ENCODE measurements at places on chromosomes 4 and X. TPM values are rescaled to one million over a fixed set of nuclear protein-coding genes. Genes with fewer than 3 reads are reported as not detected.

Gene HMGN5
- total RNA-seq = 0.98 TPM

Gene CXCR3
- not detected for total RNA-seq

Gene SLC10A6
- total RNA-seq = 28.2 TPM

Gene SMIM10L2A
- 1.5 TPM for total RNA-seq

Gene ZMAT1
- 8.3 TPM for total RNA-seq

Gene FATE1
- total RNA-seq = not detected

DNA sequence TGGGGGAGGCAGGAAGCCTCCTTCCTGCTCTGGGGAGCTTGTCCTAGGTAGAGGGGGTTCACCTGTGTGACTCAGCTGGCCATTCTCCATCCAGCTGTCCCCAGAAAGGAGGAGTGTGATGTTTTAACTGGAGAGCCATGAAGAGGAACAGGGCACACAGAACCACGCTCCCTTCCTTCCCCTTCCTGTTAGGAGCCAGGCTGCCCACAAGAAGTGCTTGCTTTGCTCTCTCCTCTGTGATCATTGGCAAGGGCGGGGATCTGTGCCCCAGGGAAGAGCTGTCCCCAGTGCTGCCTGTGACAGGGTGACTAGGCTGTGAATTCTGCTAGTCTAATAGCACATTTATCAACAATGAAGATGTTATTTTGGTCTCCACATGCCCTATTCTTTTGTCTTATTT lies 169.6 kb upstream of the GATB start:
- H3K4me1 ChIP-seq = no peaks in the 10 kb centered on the region
- H3K4me3 ChIP-seq = no peak overlapping the region
- peak; percentile 81 for DNase-seq
- H3K27ac ChIP-seq = no peak overlapping the region

GRCh38 chrX:121093011-121093410 lies 45.6 kb downstream of the GLUD2 start:
- H3K36me3 ChIP-seq = no peaks in the 10 kb centered on the region
- no peaks in the 10 kb centered on the region for H3K27me3 ChIP-seq
- DNase-seq = no peak
- no peaks in the 10 kb centered on the region for H3K4me1 ChIP-seq

- no peak for DNase-seq
- no peaks in the 10 kb centered on the region for H3K27me3 ChIP-seq
- H3K4me3 ChIP-seq = no peak overlapping the region
- H3K27ac ChIP-seq = no peak overlapping the region
- H3K36me3 ChIP-seq = no peaks in the 10 kb centered on the region
Measured at GRCh38 chrX:68917799-68918198, 89.0 kb downstream of the EFNB1 start.

GRCh38 chrX:149721778-149722177 lies 9.9 kb downstream of the MAGEA11 start:
- H3K27ac ChIP-seq = no peak overlapping the region
- no peaks in the 10 kb centered on the region for H3K36me3 ChIP-seq
- no peaks in the 10 kb centered on the region for H3K4me1 ChIP-seq
- DNase-seq = peak; percentile 37
- H3K4me3 ChIP-seq = no peak overlapping the region

DNA sequence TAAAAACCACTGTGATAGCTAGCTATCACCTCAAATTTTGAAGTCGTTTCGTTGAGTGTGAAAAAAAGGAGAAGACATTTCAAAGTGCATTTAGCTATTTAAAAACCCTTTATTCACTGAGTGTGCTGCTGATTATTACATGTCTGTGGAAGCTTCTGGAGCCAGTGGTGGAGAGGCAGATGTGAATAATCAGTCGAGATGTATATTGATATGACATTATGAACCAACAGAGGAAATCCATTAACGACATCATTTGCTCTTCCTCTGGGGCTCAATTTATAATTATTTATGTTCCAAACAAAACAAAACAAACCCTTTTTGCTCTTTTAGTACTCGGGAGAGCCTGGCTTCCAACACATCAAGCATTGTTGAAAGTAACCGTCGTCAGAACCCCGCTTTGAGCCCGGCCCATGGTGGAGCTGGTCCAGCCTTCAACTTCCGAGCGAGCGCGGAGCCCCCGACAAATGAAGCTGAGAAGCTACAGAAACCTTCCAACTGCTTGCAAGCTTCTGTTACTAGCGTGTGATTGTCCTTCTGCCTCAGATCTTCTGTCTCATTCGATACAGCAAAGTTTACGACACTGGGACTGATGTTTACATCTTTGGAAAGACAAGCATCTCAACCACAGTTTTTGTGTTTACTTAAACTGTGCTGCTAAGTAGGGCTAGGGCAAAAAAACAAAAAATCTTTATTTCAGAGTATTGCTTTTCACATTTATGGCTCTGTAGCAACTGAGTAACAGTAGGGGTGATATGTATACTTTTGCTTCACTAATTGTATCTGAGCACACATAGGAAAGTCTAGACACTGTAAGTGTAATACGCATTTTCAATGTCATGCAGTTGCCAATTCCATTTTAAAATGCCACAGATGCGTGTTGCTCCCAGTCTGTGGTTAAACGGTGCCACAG lies 111.9 kb downstream of the STOX2 start:
- no peaks in the 10 kb centered on the region for H3K36me3 ChIP-seq
- no peak overlapping the region for H3K27ac ChIP-seq
- DNase-seq = no peak
- H3K4me1 ChIP-seq = no peaks in the 10 kb centered on the region
- H3K4me3 ChIP-seq = no peak overlapping the region
- no peaks in the 10 kb centered on the region for H3K27me3 ChIP-seq

GRCh38 chr4:1862055-1862911 lies 6.3 kb upstream of the LETM1 start:
- H3K27ac ChIP-seq = no peak overlapping the region
- H3K27me3 ChIP-seq = no peaks in the 10 kb centered on the region
- no peak overlapping the region for H3K4me3 ChIP-seq
- H3K36me3 ChIP-seq = no peaks in the 10 kb centered on the region
- peaks cover 15% of the 10 kb centered on the region for H3K4me1 ChIP-seq

DNA sequence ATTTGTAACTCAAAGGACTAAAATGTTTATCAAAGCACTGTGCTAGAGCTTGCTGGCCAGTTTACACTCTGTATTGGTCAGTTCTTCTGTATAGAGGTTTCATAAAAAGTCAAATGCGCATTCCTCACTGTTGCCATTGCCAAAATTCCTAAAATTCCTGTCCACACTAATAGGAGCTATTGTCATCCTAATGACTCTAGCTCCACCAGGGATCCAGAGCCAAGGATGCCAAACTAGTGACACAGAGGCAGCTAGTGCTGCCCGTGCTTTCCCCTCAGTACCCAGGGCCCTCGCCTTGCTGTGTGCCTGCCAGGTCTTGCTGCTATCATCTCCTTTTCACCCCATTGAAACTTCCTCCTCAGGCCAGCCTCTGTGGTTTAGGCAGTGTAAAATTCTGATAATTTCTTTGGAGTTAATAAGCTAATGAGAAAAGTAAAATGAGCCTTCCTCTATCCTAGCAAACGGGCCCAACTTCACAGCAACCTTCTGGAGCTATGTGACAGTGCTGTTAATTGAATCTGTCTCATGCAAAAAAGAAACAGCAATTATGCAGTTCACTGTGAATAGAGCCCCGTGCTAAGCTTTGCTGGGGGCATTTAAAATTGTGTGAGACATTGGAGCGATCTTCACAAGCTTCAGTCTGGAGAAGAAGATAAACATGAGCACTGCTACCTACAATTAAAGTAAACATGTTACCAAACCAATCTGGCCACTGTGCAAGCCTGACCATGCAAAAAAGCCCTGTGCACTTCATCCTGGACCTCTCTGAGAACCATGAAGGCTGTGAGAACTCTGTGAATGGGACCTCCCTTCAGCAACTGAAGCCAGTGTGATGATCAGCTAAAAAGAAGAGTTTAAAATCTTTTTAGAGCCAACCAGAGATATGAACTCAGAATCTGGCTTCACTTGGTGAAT lies 43.1 kb upstream of the FGF2 start:
- H3K36me3 ChIP-seq = no peaks in the 10 kb centered on the region
- no peak overlapping the region for H3K27ac ChIP-seq
- H3K4me1 ChIP-seq = peaks cover 11% of the 10 kb centered on the region
- H3K27me3 ChIP-seq = no peaks in the 10 kb centered on the region
- no peak overlapping the region for H3K4me3 ChIP-seq

- H3K4me3 ChIP-seq = no peak overlapping the region
- H3K27ac ChIP-seq = no peak overlapping the region
- no peaks in the 10 kb centered on the region for H3K27me3 ChIP-seq
- DNase-seq = no peak
Measured at GRCh38 chr4:32133141-32133540, 1413.0 kb downstream of the PCDH7 start.

DNA sequence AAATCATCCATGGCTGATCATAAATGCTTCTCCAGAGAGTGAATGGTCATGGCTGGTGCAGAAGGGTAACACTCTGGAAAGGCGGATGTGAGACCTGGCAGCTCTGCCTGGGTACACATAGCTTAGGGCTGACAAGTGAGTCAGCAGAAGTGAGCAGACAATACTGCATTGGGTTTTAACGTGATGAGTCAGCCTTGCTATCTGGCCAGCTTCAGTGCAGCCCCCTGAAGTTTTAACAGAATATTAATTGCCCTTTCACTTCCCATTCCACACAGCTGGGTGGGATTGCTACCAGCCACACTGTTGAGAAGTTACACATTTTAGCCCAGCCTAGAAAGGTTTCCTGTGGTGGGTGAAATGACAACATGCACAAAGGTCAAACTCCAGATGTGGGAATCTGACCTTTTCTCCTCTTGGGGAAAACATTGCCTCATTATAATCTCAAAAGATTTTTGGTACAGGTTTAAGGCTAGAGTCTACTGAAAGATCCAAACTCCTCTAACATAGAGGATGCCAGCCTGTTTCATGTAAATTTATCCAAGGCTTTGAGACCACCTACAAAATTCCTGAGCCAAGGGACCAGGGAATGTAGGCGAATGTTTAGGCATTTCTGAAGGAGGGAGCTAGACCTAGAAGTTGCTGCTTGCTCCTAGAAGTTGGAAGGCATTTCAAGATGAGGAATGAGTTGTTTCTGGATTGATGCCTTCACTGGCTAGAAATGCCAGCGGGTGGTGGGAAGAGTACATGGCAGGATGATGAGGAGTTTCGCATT lies 230.3 kb upstream of the PGRMC2 start:
- H3K27me3 ChIP-seq = no peaks in the 10 kb centered on the region
- H3K36me3 ChIP-seq = no peaks in the 10 kb centered on the region
- peaks cover 24% of the 10 kb centered on the region for H3K4me1 ChIP-seq
- DNase-seq = no peak

- no peaks in the 10 kb centered on the region for H3K27me3 ChIP-seq
- no peaks in the 10 kb centered on the region for H3K4me1 ChIP-seq
- no peak overlapping the region for H3K4me3 ChIP-seq
- no peak for DNase-seq
- H3K27ac ChIP-seq = no peak overlapping the region
Measured at GRCh38 chrX:52031371-52031770, 37.6 kb downstream of the MAGED4B start.

DNA sequence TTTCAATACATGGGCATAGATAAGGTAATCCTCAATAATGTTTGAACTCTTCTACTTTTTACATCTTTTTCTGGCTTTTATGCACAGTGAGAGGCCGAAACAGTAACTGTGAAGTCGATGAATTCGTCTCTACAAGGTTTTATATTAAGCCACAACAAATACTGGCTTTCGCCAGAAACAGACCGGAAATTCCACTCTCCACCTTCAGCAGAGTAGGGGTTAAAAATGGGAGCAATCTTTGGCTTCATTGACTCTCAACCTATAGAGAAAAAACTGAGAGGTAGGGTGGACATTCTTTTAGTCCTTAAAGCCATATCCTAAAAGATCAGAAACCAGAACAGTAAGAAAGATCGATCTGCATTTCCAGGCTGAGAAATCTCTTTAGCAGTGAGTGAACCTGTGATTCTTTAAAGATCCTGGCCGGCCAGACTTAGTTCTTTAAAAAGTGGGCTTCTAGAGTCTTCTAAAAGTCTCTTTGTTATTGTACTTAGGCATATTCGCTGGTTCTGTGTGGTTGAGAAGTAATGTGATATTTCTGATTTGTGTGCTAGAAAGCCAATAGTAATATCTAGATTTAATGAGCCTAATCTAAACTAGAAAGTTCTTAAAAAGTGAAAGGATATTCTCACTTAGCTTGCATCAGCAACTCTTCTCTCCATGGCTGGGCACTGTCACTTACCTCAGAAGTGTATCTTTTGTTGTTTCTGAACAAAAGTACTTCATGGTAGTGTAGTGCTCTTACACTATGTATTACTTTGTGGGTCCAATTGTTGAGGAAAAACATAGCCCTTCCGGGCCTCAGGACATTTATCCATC lies 2.0 kb downstream of the HSPA4L start:
- H3K36me3 ChIP-seq = no peaks in the 10 kb centered on the region
- H3K4me3 ChIP-seq = no peak overlapping the region
- H3K4me1 ChIP-seq = no peaks in the 10 kb centered on the region
- H3K27ac ChIP-seq = peak overlapping the region; percentile 80

DNA sequence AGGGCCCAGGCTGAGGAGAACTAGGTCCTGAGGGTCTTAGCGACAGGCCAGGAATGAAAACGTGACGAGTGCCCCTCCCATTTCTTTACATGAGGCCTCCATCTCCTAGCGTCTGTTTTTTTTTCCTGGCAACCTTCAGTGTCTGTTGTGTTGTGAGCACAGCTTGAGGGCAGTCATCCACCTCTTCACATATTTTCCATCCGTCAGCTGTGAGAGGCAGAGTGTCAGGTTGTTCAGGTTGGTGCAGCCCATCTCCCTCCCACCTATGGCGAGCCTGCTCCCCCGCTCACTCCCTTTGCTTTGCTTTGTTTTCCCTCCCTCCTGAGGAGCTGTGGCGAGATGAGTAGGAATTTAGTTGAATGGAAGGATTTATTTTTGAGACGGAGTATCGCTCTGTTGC lies 51.7 kb upstream of the CHRNA9 start:
- H3K4me1 ChIP-seq = no peaks in the 10 kb centered on the region
- no peaks in the 10 kb centered on the region for H3K36me3 ChIP-seq
- H3K27me3 ChIP-seq = no peaks in the 10 kb centered on the region

GRCh38 chrX:87679849-87680248 lies 162.2 kb downstream of the KLHL4 start:
- DNase-seq = no peak
- H3K36me3 ChIP-seq = no peaks in the 10 kb centered on the region
- H3K27me3 ChIP-seq = no peaks in the 10 kb centered on the region
- no peaks in the 10 kb centered on the region for H3K4me1 ChIP-seq
- no peak overlapping the region for H3K27ac ChIP-seq

GRCh38 chr4:117478702-117479101 lies 393.3 kb upstream of the TRAM1L1 start:
- no peaks in the 10 kb centered on the region for H3K4me1 ChIP-seq
- H3K36me3 ChIP-seq = no peaks in the 10 kb centered on the region
- H3K27me3 ChIP-seq = no peaks in the 10 kb centered on the region
- no peak for DNase-seq
- no peak overlapping the region for H3K27ac ChIP-seq

DNA sequence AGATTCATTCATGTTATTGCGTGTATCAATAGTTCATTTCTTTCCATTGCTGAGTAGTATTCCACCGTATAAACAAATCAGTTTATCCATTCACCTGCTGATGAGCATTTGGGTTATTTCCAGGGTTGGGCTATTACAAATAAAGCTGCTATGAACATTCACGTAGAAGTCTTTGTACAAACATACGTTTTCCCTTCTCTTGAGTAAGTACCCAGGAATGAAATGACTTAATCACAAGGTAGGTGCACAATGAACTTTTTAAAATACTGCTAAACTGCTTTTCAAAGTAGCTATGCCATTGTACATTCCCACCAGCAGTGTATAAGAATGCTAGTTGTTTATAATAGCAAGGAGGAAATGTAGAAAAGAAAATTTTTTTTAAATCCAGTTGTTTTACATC lies 35.9 kb downstream of the SYTL4 start:
- H3K27ac ChIP-seq = no peak overlapping the region
- no peak overlapping the region for H3K4me3 ChIP-seq
- no peaks in the 10 kb centered on the region for H3K27me3 ChIP-seq
- H3K4me1 ChIP-seq = no peaks in the 10 kb centered on the region

GRCh38 chr4:4485806-4486205 lies 56.0 kb downstream of the STX18 start:
- H3K27ac ChIP-seq = no peak overlapping the region
- peaks cover 24% of the 10 kb centered on the region for H3K4me1 ChIP-seq
- no peak for DNase-seq
- H3K36me3 ChIP-seq = no peaks in the 10 kb centered on the region
- no peak overlapping the region for H3K4me3 ChIP-seq

Data from vagina (tissue), 2 donors.